CD4-positive, alpha-beta T cell treated with Interleukin-4 for 4 hours (primary cell): ENCODE measurements at places on chromosomes 11 and 22.

- no peak for DNase-seq
Measured at GRCh38 chr11:61860054-61860903, 31.1 kb downstream of the FADS3 start.

DNA sequence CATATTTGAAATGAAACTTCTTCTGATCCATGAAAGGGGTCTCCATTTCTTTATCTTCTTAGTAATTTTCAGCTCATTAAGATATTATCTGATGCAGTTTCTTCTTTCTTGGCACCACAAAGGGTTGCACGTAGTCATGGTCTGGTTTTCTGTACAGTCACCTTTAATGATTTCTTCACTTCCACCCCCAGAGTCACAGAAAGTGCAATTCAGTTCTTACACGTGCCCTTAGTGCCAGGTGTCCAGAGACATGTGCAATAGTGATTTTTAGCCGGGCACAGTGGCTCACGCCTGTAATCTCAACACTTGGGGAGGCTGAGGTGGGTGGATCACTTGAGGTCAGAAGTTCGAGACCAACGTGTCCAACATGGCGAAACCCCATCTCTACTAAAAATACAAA, 202.8 kb upstream of the MTNR1B start:
- no peak for DNase-seq

GRCh38 chr11:33933602-33934001, 41.7 kb upstream of the LMO2 start:
- DNase-seq = no peak

DNA sequence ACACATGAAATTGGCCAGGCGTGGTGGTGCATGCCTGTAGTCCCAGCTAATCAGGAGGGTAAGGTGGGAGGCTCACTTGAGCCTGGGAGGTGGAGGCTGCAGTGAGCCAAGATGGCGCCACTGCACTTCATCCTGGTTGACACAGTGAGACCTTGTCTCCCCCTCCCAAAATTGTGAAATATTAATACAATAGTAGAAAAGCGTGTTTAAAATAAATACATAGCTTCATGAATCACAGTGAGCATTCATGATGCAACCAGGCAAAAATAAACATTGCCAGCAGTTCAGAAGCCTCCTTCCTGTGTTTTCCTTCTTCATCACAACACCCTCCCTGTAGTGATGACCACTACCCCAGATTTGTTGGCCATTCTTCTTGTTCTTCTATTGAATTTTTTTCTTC, 4.3 kb upstream of the TEAD1 start:
- no peak for DNase-seq

DNA sequence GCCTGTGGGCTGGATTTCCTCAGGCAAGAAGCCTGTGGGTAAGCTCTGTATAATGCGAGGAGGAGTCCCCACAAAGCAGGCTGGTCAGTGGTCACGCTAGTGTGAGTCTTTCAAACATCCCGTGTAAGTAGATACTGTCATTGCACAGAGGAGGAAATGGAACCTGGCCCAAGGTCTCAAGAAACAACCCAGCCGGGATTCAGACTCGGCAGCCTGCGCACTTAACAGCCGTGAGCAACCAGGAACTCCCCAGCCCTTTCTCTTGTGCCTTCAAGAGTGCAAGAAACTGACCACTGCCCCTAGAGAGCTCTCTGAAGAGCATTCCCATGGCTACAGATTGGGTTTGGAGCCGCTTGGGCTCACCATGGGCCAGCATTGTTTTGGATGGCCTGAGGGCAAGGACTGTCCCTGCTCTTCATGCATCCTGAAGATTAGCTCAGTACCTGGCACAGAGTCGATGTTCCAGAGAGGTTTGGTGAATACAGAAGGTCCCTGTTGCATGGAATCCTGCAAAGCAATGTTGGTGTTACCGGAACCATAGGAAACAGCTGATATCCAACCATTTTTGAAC, 6.0 kb downstream of the MPST start:
- DNase-seq = no peak

DNA sequence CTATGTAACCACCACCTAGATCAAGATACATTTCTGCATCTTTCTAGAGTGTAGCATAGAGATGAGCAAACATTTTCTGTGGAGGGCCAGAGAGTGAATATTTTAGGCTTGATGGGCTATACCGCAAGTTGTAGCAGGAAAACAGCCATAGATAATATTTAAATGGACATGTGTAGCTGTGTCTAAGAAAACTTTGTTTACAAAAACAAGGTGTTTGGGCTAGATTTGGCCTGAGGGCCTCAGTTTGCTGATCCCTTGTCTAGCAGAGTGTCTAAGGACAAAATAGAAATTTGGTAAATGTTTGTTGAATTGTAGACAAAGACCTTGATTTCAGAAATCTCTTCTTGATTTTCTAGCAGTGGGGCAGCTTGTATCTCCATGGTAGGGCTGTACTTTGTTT, 36.3 kb downstream of the STIM1 start:
- DNase-seq = no peak

- DNase-seq = no peak
Measured at GRCh38 chr11:61794579-61794978, 1.9 kb downstream of the FEN1 start.

GRCh38 chr11:96614846-96615245, 225.0 kb downstream of the JRKL start:
- DNase-seq = no peak

- DNase-seq = no peak
Measured at GRCh38 chr11:35892166-35892565, 51.7 kb upstream of the LDLRAD3 start.

DNA sequence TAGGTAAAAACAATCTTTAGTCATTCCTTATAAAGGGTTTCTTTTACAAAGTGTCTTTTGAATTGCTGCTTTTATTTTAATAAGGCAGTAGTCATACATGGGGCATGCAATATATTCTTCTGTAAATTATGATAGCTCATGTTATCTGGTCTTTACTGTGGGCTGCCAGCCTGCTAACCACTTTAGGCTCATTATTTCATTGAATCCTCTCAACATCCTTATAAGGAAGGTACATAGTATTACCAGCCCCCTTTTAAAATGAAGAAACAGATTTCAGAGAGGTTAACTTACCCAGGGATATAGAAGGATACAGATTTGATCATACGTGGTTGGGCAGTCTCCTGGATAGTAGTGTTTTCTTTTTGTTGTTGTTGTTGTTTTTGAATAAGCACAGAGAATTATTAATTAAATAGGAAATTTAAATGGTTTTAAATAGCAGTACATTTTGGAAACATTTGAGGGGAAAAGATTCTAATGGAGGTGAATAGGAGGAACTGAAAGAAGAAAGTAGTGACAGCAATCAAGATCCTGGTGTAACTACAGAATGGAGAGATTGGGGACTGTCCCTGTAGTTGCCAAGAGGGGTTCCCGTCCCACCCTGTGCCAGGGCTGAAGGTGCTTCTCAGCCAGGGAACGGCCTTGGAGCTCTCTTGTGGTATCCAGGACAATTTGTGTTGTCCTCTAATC, 21.0 kb downstream of the SPECC1L start:
- DNase-seq = no peak

GRCh38 chr22:36077271-36077670, 48.6 kb upstream of the RBFOX2 start:
- no peak for DNase-seq

- DNase-seq = peak; percentile 56
Measured at GRCh38 chr11:3642071-3642951, 519 bp upstream of the ART5 start.

GRCh38 chr11:11978792-11979487, 29.5 kb downstream of the DKK3 start:
- no peak for DNase-seq

- no peak for DNase-seq
Measured at GRCh38 chr22:17952273-17952801, 72.0 kb downstream of the MICAL3 start.

GRCh38 chr11:98740321-98740720, 280.4 kb upstream of the CNTN5 start:
- no peak for DNase-seq

DNA sequence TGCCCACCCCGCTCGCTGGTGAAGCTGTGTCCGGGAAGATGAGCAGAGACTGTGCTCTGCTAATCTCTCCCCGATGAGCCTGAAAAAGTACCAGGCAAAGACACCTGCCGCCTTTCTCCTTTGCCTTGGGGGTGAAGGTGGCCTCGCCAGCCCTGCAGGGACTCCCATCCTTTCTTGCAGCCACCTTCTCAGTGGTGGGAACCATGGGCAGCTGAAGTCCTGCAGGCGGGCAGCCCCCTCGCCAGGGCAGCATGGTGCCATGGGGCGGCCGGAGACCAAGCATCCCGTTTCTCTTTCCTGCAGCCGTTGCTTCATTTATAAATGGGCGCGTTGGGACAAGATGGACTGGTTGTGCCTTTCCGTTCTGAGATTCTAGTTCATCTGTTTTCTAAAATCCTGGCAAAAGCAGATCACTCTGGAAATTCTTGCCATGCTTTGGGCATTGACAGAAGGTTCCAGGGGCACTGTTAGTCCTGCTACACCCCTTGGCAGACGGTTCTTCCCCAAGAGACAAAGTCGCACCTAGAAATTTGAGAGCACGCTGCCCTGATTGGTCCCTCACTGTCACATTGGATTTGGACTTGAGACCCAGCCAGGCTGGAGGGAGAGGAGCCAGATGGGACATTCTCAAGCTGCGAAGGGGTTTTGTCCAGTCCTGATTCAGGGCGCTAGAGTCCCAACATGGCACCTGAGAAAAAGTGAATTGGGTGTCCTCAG, 7.5 kb downstream of the CTTN start:
- DNase-seq = no peak

DNA sequence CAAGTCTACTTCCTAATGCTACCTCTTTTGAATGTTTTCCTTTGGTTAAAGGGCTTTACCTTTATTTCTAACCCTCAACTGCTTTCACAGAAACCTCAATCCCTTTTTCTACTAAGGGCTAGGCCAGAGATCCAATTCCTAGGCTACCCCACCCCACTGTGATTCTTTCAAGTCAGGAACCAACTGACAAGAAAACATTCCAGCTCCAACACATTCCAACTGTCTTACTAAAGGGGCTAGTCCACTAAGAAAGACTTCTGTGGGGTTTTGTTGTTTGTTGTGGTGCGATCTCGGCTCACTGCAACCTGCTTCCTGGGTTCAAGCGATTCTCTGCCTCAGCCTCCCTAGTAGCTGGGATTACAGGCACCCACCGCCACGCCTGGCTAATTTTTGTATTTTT, 151.3 kb downstream of the APOL5 start:
- no peak for DNase-seq

GRCh38 chr11:102545701-102546100, 15.2 kb upstream of the MMP7 start:
- no peak for DNase-seq
